SW 1271 (cell line): ENCODE measurements at places on chromosomes 1 and 21.

- no peak for DNase-seq
Observed at GRCh38 chr1:64172458-64172983, 30.9 kb upstream of the UBE2U start.

- DNase-seq, result no peak
Observed at GRCh38 chr1:97925151-97925550, 4.3 kb upstream of the DPYD start.

GRCh38 chr1:45815667-45816458, 12.5 kb downstream of the MAST2 start:
- no peak for DNase-seq

- DNase-seq, result no peak
Observed at GRCh38 chr1:30250338-30250983, 472.9 kb downstream of the MATN1 start.

DNA sequence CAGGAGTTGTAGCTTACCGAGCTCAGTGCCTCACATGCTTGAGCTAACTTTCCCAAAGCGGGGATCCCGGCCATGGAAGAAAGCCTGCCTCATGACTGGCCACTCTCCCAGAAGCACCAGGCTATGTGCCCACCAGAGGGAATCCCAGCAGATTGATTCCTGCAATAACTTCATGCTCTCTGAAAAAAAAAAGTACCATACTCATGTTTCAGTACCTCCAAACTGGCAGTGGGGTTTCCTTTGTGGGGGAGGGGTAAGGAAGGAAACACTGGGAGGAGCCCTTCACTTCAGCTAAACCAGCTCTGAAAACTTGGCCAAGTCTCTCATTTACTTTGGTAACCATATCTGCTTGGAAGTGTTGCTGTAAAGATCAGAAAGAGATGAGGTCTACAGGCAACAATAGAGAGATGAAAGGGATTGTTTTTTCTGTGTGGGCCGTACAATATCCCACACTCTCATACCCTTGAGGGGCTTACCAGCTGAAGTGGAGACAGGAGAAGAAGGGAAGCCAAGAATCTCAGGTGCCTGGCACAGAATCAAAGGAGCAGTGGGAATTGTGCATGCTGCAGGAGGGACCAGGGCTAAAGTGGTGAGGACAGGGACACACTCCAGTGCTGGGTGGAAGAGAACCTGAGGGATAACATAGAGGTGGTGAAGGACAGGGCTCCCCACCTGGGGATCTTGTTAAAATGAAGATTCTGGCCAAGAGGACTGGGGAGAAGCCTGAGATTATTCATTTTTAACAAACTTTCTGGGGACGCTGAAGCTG, 42.4 kb upstream of the TACSTD2 start:
- no peak for DNase-seq

DNA sequence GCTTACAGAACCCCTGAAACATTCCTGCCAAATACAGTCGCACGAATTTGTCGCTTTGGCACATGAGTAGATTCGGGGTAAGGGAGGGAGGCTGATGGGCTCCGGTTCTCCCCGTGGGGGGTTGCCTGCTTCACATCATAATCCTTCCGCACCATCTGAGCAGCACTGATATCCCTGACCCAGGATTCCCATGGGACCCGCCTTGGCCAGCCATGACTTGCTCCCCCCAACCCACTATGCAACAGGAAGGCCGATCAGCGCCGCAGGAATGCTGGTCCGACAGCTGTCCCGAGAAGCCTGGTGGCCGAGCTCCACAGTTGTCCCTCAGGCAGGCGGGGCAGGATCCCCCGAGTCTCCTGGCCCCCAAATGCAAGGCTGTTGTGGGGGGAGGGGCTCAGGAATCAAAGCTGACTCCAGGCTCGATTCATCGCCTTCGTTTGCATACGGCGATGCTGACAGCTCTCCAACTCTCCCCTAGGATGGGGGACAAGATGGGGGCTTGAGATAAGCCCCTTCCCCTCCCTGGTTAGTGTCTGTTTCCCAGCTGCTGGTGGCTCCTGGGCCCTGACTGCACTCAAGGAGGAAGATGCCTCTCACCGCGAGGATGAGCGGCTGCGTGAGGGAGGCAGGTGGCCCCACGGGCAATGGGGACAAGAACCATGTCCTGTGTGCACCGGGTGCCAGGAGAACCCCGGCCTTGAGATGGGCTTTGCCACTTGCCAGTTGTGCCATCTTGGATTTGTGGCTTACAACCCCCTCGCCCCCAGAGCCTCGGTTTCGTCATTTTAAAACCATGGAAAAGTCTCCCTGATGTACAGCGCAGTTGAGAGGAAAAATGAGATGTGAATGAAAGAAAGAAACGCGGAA, 9.3 kb downstream of the DRAXIN start:
- no peak for DNase-seq

DNA sequence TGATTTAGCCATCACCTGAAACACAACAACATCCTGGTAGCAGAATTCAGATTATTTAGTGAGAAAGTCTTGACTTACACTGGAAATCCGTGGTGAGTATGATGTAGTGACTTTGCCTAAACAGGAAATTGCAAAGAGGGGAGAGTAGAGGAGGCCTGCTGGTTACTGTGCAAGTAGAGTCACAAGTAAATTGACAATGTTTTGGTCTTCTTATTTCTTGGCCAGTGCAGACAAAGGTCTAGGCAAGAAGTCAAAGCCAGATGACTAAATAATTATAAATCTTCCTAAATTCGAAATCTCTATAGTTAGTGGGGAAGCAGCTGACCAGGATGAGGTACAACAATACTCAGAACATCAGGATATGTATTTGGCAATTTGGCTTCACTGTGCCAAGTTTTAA, 159.5 kb upstream of the KCTD3 start:
- no peak for DNase-seq

- no peak for DNase-seq
Observed at GRCh38 chr1:91929250-91929649, 20.0 kb upstream of the BRDT start.

- no peak for DNase-seq
Observed at GRCh38 chr1:41259221-41259620, 17.1 kb upstream of the SCMH1 start.

GRCh38 chr21:18764720-18765119, 361.1 kb upstream of the TMPRSS15 start:
- no peak for DNase-seq

DNA sequence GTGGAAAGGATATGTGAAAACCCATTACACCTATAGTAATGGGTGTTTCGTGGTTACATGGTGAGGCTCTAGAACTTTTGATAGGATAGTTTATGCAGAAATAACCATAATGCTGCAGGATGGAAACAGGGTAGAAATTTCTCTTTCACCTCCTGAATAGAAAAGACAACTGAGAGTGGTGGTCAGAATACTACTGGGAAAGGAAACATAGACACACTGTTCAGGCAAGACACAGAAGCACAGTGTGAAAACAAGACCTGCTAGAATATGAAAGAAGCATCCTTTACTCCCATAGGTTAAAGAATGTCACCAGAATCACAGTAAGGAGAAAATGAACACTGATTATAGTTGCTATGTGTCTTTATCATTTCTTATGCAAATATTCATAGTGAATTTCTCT, 496.6 kb downstream of the DPYD start:
- DNase-seq, result no peak

DNA sequence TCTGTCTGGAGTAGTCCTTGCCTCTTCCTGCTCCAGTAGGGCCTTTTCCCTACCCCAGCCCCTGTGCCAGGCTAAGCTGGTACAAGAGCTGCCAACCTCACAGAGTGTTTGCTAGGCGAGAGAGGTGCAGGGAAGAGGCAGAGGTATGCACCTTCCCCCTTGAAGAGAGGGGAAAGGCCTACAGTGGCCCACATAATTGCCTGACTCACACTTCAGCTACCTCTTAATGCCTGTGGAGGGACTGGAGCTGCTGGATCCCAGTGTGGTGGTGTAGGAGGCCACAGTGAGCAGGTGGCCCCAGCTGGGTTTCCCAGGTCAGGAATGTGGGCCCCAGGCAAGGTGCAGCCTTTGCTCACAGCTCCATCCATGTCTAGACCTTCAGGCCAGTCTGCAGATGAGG, 3.3 kb upstream of the CCDC28B start:
- DNase-seq, result no peak

- DNase-seq, result no peak
Observed at GRCh38 chr1:182120411-182121258, 59.1 kb upstream of the ZNF648 start.

- DNase-seq, result no peak
Observed at GRCh38 chr1:167984886-167985489, 48.1 kb upstream of the MPC2 start.

DNA sequence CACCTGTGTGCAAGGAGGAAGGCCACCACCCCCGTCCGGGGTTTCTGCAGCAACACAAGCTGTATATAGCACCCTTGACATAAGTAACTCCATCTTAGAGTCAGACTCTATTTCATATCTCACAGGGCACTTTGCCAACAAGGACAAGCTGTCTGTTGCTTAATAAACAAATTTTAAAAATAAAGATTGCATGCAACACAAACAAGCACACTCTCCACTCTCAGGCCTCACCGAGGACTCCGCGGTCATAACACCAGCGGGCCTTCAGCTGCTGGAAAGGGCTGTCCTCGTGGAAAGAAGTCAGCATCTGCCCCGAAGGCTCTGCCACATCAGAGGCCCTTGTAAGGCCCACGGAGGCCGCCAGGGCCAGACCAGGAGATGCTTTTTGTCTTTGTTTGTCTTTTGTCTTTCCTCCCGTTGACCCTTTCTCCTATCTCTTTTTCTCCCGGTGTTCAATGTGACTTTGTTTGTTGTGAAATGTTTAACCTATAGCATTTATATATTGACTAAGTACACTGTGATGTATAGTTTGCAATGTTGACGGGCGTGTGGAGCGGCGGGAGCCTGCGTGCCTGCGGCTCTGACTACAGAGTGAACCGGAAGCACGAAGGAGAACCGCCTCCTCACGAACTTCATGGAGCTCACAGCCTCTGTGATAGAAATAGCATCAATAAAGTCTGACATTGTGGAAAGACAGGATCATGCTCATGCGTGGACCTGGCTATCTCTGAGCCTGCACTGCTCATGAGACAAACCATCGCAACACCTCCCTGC, 24.1 kb downstream of the MEGF6 start:
- no peak for DNase-seq

GRCh38 chr1:100164216-100164615, 13.8 kb downstream of the LRRC39 start:
- DNase-seq, result no peak

DNA sequence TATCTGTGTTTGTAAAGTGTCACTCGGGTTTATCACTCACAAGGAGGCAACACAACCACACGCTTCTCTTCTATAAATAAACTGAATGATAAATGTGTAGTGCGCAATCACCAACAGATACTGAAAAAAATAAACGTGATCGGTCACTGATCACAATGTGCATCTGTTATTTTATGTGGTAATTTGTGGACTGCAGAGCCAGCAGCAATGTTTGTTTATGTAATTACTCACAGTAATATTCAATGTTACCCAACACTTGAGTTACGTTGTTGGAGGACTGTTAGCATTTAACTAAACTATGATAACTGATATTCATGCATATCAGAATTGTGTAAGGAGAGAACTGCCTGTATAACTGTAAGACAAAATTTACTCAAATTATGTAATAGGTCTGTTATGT, 129.6 kb downstream of the USH2A start:
- no peak for DNase-seq

GRCh38 chr1:244165021-244165420, 113.9 kb downstream of the ZBTB18 start:
- DNase-seq, result no peak

- DNase-seq, result no peak
Observed at GRCh38 chr1:209641832-209642172, 10.4 kb downstream of the LAMB3 start.

DNA sequence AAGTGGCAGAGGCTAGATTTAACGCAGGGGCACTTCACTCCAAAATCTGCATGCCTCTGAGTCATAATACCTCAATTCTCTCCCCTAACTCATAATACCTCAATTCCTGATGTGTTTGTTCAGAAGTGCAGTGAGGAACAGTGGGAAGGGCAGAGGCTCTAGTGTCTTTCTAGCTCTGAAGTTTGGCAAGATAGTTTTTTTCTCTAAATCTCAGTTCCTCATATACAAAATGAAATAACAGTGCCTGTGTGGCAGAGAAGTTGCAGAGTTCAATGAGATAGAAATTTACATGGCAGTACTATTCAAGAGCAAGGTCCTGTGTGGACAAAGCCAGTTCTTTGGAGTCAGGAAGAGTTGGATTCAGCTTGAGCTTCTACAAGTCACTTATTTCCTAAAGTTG, 9.8 kb downstream of the JUN start:
- no peak for DNase-seq

GRCh38 chr1:177770096-177770495, 199.8 kb downstream of the SEC16B start:
- DNase-seq, result no peak

GRCh38 chr21:29943885-29944284, 4.1 kb upstream of the GRIK1 start:
- DNase-seq, result no peak

- no peak for DNase-seq
Observed at GRCh38 chr21:44907966-44908895, 12.5 kb downstream of the ITGB2 start.

DNA sequence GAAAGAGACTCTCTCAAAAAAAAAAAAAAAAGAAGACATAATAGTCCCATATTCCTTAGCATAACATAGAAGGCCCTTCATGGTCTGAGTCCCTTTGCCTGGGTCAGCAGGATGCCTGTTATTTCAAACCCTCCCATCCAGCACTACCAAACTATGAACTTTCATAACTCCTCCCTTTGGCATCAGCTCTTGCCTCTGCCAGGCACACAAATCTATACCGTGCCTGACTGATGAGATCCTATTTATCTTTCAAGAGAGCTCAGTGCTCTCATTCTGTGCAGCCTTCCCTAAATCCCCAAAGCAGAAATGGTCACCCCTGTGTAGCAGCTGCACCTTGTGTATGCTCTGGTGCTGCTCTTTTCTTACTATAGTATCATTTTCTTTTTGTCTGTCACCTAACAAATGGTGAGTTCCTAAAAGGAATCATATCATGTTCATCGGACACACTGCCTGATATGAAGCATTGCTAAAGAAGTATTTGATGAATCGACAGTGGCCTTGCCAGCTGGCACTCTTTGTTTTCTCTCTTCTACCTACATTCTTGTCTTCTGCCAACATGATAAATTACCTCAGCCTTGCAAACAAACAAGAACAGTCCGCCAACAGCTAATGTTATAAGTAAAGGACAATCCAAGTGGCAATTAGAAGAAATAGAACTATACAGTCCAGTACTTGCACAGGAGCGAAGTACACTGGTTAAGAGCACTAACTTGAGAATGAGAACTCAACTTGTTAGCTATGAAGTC, 29.9 kb downstream of the FMO4 start:
- no peak for DNase-seq

- DNase-seq, result no peak
Observed at GRCh38 chr1:47187231-47187925, 2.5 kb downstream of the PDZK1IP1 start.

- no peak for DNase-seq
Observed at GRCh38 chr1:228337031-228337564, 69.5 kb downstream of the TRIM11 start.

GRCh38 chr1:231705806-231706760, 79.5 kb downstream of the DISC1 start:
- DNase-seq, result no peak

DNA sequence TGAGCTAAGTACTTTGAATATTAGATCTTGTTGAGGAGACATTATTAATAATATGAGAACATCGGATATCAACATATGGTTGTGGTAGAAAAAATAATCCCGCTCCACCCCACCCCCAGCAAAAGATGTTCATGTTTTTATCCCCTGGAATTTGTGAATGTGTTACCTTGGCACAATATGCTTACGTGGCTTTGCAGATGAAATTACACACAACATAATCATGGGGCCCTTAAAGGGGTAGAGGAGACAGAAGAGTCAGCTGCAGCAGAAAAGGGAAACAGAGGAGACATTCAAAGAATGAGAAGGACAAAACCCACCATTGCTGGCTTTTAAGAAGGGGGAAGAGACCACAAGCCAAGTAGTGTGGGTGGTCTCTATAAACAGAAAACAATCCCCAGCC, 104.1 kb downstream of the SEC16B start:
- DNase-seq, result no peak
